Activated CD4-positive, alpha-beta T cell treated with anti-CD3 and anti-CD28 coated beads for 36 hours (primary cell): ENCODE measurements at places on chromosomes 4 and X.

DNA sequence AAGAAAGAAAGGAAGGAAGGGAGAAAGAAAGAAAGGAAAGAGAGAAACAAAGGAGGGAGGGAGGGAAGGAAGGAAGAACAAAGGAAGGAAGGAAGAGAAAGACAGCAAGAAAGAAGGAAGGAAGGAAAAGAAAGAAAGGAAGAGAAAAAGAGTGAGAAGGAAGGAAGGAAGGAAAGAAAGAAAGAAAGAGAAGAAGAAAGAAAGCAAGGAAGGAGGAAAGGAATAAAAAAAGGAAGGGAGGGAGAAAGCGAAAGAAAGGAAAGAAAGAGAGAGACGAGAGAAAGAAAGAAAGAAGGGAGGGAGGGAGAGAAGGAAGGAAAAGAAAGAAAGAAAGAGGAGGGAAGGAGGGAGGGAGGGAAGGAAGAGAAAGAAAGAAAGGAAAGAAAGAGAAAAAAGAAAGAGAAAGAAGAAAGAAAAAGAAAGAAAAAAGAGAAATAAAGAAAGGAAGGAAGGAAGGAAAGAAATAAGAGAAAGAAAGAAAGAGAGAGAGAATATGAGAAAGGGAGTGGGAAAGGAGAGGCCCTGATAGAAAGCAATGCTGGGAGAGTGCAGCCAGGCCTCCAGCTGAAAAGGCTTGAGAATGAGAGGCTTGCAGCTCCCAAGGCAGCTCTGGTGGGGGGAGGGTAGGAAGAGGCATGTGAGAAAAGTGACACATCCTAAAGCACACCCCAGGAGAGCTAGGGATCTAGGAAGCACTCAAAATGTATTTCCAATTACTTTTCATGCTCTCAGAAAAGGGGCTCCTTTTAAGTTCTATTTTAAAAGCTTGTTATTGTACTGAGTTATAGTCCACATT is 134.0 kb upstream of the ZIC3 start:
- no peak for DNase-seq

DNA sequence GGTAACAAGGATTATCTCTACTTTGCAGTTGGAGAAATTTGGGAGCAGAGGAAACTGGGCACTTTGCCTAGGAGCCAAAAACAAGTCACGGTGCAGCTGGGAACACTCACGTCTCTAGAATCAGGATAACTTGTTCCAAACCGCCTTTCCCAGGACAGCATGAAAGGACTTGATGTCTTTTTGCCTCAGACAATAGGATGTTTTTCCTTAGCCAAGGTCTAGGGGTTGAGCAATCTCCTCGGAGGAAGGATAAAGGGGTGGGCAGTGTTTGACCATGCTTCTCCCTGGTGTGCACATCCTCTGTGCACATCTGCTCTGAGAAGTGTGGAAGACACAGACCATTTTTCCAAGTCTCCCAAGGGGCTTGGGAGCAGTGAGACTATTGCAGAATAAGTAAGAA is 1.7 kb upstream of the SPARCL1 start:
- DNase-seq = no peak

DNA sequence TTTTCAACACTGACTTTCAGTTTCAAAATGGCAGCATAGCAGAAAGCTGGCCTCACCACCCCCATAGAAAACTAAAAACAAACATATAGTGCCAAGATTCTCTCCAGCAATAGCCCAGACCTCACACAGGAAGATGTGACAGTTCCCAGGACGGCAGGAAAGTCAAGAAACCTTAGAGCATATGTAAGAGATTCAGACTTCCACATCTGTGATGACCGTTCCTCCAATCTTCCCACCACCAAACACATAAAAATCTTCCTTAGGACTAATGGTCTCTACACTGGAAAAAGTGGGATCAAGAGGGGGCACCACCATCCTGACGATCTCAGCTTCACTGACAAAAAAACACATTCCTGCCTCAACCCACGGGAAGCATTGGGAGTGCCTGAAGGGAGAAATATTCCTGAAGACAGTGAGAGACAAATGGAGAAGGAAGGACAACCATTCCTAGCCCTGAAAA is 134.1 kb upstream of the CPXCR1 start:
- DNase-seq = no peak

DNA sequence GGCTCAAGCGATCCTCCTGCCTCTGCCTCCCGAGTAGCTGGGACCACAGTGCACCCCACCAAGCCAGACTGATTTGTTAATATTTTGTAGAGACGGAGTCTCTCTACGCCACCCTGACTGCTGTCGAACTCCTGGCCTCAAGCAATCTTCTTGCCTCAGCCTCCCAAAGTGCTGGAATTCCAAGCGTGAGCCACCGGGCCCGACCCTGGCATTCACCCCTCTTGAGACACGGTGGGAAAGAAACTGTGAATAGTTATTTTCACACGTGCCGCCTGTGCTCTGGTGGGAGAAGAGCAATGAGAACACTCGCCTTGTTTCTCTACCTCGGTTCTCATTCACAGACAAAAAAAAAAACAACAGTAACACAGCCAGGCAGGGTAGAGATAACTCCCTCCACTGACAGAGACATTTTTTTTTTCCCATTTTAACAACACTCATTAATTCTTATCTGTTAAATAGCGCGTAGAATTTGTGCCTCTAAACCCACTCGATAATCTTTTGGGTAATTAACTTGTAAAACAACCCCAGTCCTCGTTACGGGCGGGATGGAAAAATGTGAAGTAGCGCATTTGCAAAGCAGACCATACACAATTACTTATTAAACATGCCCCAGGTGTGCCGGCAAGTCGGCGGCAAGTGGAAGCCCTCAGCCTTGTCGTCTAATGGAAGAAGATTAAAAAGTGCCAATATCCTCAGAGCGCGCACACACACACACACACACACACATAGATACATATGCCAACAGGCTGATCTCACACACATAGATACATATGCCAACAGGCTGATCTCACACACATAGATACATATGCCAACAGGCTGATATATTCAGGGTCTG is 103.3 kb downstream of the DHRSX start:
- no peak for DNase-seq

- DNase-seq = no peak
Observed at GRCh38 chrX:48022738-48023137, 15.9 kb downstream of the SPACA5 start.

DNA sequence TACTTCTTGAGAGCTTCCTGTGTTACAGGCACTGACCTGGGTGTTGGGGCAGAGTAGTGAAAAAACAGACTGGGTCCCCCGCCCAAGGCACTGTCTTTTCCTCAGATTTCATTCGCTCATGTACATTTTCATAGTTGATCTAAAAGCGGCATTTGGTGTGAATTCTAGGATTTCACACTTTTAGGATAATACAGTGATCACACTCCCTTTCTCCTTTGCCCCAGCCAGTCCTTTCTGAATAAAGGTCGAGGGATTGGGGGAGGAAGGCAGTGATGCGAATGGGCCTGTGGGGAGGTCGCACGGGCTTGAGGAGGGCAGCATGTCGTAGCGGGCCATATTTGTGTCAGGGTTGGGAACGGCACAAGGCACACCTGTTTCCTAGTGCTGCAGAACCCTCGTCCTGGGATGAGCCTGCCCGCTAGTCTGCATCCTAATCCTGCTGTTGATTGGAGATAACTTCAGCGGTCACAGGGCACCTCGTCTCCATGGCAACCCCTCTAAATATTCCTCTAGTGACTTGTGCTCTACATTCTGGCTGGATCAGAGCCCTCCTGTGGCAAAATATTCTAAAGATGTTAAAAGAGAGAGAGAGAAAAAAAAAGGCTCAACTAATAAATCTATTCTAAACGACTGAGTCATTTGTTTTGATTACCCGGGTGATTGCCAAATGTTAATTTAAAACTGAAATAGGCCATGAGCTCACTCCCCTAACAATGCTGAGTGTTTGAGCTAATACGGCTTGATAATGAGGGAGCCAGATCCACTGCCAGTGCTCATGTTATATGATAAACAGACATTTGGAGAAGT is 21.8 kb downstream of the FHL1 start:
- no peak for DNase-seq

DNA sequence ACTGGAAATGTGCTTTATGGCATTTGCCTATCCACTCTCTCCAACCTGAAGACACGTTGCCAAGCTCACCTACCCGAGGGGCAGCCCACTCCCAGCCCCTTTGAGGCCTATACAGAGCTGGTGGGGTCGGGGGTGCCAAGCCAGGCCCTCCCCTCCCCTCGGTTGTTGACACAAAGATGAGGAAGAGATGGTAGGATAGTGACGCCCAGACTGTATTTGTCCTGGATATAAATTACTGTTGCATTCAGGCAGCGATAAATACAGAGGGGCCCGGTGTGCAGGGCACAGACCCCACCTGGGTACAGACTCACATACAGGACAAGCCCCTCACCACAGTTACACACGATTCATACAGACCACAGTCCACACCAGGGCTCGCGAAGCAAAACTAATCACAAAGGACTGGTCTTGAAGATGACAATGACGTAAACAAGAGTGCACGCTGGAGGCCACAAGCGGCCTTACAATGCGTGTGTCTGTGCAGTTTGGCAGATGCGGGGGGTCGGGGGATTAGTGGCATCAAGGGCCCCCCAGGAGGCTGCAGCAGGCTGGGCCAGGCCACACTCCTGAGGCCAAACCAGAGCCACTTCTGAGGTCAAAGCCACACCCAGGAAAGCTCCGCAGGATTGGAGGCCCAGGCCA is 14.6 kb downstream of the DGKQ start:
- no peak for DNase-seq

- peak; percentile 72 for DNase-seq
Observed at GRCh38 chr4:1043651-1044468, 32.4 kb downstream of the FGFRL1 start.

DNA sequence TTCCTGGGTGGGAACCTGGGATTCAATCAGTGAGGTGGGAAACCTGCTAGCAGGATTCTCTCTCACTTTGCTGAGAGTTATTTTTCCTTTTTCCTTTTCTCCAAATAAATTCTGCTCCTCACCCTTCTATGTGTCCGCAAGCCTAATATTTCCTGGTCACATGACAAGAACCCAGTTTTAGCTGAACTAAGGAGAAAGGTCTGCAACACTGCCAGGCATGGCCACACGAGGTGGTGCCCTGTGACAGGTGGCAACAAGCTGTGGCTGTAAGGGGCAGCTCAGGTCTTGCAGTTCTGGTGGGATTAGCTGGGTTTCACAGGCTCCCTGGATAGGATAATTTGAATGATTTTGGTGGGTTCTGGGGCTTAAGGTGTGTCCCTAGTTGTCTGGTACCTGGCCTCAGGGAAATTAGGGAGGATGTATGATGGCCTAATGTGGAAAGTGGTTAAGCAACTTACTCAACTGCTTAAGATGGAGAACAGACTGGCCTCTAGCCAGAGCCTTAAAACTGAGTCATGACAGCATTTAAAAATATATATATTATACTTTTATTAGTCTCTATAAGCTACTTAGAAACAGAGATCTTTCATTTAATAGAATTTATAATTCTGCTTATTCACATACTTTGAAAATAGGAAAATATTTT is 215.0 kb downstream of the IL15 start:
- DNase-seq = no peak

GRCh38 chr4:76147454-76148141 is 599 bp downstream of the NUP54 start:
- DNase-seq = peak; percentile 71

- DNase-seq = no peak
Observed at GRCh38 chrX:37287741-37288444, 61.3 kb upstream of the PRRG1 start.

- no peak for DNase-seq
Observed at GRCh38 chrX:2658585-2659292, 32.4 kb upstream of the CD99 start.

- DNase-seq = no peak
Observed at GRCh38 chr4:53935780-53936179, 128.6 kb downstream of the CHIC2 start.

- DNase-seq = no peak
Observed at GRCh38 chr4:150283689-150284088, 205.4 kb downstream of the DCLK2 start.

GRCh38 chr4:116018831-116019230 is 905.4 kb upstream of the NDST4 start:
- no peak for DNase-seq

DNA sequence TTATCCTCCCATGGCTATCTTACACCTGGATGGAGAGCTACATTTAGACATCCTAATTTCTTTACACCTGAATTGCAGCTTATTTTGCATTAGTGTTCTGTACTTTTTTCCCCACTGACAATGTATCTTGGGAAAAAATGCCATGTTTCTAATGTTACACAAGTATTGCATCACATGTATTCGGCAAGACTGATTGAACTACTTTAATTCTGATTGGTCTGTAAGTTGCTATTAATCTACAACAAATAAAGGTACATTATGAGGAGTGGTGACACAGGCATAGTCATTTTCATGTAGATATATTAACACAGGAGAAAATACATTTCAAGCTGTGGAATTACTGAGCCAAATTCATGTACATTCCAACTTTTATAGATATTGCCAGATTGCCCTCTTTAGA is 558.0 kb downstream of the TRIML1 start:
- DNase-seq = no peak

DNA sequence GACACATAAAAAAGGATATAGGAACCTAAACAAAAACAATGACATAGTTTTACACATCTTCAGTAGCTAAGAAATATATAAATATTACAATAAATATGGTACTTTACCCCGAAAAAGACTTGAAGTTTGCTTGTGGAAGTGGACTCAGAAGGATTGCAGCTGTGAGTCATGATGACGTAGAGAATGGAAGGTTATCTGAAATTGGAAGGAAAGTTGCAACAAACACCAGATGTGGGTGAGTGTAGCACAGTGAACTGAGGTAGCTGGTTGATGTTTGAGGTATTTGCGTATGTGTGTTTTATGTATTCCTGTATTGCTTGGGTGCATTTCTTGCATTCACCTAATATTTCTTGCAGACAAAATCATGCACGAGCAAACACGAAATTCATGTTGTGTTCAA is 113.0 kb downstream of the ARX start:
- DNase-seq = no peak

- DNase-seq = no peak
Observed at GRCh38 chr4:73743795-73744194, 3.4 kb downstream of the CXCL8 start.

- DNase-seq = no peak
Observed at GRCh38 chrX:8668813-8669212, 63.1 kb downstream of the ANOS1 start.

DNA sequence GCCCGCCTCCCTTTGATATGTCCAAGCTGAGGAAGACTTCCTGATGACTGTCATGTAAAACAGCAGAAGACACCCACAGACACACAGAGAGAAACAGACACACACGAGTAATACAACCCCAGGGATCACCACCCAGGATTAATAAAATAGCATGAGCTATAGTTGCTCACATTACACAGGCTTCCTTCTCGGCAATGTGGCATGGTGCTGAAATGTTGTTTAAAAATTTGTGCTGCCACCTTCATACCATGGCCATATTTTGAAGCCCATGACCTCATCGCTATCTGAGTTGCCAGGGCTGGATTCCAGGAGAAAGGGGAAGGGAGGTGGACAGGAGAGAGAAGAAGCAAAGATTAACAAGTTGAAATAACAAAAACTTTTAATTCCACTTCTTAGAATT is 111.7 kb downstream of the SYNPO2 start:
- no peak for DNase-seq
